ENCODE measurements at places on chromosomes 11 and 22.

DNA sequence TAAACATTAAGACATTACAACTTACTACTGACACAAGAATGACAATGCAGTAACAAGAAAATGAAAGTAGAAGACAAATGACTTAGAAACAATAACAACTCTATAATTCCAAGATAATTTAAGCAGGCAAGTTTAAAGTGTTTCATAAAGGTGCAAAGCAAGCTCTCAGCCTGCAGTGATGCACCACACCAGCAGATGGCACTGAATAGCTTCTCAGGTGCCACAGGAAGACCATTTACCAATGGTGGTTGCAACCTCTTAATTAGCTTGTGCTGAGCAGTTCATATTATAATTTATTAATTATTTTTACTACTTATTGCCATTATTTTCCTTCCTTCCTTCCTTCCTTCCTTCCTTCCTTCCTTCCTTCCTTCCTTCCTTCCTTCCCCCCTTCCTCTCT lies 60.6 kb downstream of the NXPE2 start:
- peak; percentile 31 for DNase-seq

- DNase-seq = no peak
Measured at GRCh38 chr11:68844376-68844775, 2.7 kb upstream of the CPT1A start.

DNA sequence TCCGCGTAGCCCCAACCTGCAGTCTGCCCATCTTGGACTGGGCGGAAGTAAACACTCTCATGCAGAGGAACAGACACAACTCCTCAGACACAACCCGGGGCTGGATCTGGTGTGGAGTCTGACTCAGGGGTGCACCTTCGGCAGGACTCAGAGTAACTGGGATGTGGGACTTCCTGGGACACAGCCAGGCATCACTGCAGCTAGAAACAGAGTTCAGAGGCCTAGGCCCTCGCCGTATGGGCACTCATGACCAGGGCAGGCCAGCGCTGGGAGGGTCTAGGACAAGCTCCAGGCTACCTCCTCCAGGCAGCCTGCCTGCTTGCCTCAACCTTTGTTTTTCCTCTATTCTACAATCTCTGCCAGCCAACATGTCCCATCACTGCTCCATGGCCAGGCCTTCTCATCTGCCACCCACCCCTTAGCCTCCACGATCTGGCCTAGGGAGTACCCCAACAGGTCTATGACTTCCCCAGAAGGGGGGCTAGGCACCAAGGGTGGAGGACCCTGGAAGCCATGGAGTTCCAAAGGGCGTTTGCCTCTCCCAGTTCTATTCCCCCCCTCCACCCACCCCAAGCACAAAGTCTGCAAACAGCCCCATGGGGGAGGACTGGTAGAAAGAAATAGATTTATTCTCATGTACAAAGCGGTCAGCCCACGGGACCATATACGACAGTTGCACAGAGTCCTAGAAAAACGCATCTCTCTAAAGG lies 98.5 kb downstream of the PDE2A start:
- no peak for DNase-seq

DNA sequence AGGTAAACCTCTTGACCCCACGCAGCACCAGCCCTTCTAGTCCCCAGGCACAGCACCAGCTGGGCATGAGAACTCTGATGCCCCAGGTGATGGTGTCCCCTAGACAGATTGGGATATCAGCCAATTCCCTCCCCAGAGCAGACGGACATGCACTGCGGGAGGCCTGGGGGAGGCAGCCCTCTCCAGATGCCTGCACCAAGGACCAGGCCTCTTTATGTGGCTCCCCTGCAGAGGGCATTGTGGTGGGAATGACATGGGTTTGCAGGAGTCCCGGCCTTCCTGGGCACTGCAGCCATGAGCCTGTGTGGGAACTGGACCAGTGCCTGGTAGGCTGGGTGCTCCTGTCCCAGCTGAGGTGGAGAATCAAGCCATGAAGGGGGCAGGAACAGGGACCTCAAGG lies 25.9 kb downstream of the PPM1F start:
- DNase-seq = no peak

DNA sequence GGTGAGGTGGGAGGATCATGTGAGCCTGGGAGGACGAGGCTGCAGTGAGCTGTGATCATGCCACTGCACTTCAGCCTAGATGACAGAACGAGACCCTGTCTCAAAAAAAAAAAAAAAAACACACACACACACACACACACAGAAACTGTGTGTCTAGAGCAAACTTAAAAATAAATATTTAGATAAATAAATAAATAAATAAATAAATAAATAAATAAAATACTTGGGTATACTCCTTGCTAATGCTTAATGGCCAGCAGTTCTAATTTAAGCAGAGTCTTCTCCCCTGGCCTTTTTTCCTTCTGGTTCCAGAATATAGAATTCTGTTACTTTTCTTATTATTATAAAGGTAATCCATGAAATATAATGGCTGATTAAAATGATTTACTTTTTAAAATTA lies 5.1 kb upstream of the ARL2 start:
- DNase-seq = no peak

GRCh38 chr11:37182031-37182430 lies 584.0 kb upstream of the RAG2 start:
- no peak for DNase-seq

DNA sequence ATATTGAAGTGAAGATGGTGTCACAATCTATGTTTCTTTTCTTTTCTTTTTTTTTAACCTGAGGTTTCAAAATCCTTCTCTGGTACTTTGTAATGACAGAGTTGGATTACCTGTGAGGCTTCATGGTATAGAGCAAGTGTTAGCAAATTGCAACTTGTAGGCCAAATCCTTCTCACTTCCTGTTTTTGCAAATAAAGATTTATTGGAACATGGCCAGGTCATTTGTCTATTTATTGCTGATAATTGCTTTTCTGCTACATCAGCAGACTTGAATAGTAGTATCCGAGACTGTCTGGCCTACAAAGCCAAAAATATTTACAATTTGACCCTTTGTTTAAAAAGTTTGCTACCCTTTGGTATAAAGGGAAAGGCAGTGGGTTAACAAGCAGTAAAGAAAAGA lies 1059.4 kb upstream of the CCDC90B start:
- no peak for DNase-seq

DNA sequence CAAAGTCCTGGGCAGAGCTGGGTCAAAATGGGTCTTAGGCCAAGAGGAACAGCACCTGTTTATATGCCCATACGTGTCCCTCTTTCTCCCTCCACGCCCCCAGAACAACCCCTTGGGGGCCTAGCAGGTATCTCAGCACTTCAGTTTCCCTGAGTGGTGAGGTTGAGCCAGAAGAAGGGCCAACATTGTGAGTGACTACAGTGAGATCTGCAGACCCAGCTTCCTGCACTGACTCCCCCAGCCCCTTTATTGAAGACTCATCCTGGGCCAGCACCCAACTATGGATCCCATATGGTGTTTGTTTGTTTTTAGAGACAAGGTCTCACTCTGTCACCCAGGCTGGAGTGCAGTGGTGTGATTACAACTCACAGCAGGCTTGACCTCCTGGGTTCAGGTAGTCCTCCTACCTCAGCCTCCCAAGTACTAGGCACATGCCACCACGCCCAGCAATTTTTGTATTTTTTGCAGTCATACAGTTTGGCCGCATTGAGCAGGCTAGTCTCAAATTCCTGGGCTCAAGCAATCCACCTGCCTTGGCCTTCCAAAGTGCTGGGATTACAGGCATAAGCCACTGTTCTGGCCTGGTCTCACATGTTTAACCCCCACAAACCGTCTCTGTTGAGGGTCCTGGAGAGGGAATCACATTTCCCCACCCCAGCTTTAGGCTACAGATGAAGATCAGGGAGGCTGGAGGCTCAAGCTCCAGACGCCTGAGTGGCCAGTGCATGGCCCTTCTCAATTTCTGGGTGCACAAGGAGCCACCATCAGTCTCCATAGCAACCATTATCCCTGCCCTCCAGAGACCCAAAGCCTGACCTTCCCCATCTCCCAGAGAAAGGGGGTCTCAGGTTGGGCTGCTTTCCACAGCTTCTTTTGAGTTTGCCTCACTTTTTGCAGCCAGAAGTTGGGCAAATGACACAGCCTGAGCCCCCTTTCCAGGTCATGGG lies 1.7 kb upstream of the LARGE2 start:
- no peak for DNase-seq

DNA sequence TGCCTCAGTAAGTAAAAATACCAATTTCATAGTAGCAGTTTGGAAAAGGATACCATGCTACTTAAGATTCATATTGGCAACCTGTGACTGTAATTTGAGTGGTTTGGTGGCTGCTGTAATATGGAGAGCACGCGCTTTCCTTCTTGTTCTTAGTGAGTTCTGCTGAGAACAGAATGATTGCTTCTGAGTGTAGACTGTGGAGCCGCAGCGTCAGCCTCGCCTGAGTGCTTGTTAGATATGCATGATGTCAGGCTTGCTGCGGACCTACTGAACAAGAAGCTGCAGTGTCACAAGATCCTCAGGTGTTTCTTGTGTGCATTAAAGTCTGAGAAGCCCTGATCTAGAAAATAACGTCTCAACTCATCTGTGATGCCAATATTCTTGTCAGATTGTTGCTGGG lies 143.2 kb downstream of the ARHGAP42 start:
- no peak for DNase-seq

- DNase-seq = no peak
Measured at GRCh38 chr11:60944490-60945294, 7.3 kb downstream of the SLC15A3 start.

GRCh38 chr22:22351366-22351765 lies 106.8 kb downstream of the VPREB1 start:
- no peak for DNase-seq

DNA sequence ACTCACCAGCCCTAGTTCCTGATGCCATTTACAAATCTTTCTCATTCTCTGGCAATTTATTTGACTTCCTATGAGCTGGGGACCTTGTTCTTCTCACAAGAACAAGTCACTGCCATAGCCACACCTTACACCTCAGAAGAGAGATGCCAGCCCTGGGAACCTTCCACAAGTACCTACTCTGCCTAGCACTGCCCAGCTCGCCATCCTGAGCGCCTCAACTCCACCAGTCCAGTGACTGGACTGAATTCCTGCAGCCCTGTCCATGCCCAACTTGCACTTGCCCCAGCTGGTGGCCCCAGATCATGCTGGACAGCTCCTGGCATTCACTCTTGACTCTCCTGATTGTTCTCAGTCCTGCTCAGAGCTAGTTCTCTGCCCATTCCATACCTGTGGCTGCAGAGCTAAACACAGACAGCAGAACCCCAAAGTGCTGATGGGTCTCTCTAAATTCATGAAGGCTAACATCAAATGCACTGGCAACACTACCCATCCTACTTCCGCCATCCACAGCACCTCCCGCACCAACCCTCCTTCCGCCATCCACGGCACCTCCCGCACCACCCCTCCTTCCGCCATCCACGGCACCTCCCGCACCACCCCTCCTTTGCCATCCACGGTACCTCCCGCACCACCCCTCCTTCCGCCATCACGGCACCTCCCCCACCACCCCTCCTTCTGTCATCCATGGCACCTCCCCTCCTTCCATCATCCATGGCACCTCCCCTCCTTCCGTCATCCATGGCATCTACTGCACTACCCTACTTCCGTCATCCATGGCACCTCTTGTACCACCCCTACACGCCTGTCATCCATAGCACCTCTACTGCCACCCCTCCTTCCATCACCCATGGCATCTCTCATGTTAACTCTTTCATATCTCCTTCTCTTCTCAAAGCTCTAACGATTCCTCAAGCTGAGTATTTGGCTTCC lies 23.6 kb upstream of the SLC25A1 start:
- DNase-seq = no peak

- no peak for DNase-seq
Measured at GRCh38 chr11:11965656-11966353, 42.6 kb downstream of the DKK3 start.

DNA sequence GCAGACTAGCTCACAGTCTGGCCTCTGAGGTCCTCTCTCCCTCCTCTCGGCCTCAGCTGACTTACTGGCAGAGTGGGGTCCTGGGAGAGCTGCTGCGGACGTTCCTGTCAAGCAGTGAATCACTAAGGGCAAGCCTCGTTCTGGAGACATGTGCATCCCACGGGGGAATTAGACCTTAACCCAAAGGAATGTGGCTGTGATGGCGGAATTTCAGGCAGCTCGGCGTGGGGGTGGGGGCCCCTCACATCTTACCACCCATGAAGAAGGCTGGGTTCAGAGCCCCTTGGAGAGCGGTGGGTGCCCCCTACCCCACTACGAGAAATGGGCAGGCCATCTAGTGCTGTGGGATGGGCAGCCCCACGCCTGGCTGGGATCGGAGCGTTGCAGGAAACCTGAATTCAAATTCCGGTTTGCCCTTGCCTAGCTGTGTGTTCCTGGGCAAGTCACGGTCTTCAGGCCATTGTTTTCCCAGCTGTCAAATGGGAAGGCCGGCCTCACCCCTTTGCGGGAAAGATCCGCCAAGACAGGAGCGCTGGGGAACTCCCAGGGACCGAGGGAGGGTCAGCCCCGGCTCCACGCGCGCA lies 554 bp downstream of the LRRC32 start:
- peak; percentile 90 for DNase-seq

DNA sequence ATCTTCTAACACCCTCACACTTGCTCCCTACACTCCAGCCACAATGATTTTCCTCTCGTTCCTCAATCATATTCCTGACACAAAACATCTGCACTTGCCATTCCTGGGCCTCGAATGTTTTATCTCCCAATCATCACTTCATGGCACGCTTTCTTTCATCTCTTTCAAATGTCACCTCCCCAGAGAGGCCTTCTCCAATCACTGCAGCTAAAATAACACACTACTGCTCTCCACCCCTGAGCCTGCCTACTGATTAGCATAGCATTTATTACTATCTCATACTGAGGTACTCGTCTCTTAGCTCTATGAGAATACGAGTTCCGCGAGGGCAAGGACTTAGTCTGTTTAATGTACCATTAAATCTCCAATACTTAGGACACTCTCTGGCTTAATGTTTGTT lies 23.5 kb downstream of the NFRKB start:
- no peak for DNase-seq

- peak; percentile 28 for DNase-seq
Measured at GRCh38 chr11:555780-556661, 4.5 kb downstream of the LMNTD2 start.

DNA sequence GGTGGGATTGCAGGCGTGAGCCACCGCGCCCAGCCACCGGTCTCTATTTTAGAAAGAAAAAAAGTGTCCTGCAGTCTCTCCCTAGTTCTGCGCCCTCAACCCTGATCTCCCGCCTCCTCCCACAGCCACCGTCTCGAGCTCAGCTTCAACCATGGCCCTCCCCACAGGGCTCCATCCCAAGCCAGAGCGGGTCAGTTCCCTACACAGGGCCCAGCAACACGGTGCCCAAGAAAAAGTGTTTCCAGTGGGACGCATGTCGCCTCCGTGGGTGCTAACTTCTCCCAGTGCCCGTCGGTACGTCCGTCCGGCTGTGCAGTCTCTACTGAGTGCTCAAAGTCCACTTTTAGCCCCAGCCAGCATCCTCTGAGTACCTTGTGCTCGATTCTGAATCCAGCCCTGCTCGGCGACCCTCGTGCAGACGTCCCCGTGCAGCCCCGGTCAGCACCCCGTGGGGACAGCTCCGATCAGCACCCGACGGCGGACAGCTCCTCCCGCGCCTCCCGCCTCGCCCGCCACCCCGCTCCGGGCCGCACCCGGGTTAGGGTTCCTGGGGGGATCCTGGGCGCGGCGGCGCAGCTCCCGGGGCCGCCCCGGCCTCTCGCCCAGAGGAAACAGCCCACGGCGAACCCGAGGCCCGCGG lies 657 bp upstream of the MAPK8IP2 start:
- peak; percentile 74 for DNase-seq
